Mesothelial cell of epicardium (in vitro differentiated cells): ENCODE measurements at places on chromosomes 12 and 14. TPM values are rescaled to one million over a fixed set of nuclear protein-coding genes. Genes with fewer than 3 reads are reported as not detected.

DNA sequence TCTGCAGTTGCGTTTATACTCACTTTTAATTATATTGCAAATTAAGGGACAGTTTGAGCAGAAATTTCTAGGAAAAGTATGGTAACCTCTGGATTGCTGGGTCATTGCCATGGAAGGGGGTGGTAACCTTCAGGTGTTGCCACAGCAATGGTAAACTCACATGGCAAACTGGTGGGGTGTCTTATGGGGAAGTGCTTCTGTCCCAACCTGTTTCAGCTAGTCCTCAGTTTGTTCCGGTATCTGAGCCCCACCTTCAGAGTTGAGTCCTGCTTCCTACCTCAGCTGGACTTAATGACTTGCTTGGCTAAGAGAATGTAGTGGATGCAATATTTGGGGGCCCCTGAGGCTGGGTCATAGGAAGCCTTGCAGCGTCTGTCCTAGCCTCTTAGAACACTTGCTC is 7.3 kb upstream of the CLMN start:
- DNase-seq = no peak

DNA sequence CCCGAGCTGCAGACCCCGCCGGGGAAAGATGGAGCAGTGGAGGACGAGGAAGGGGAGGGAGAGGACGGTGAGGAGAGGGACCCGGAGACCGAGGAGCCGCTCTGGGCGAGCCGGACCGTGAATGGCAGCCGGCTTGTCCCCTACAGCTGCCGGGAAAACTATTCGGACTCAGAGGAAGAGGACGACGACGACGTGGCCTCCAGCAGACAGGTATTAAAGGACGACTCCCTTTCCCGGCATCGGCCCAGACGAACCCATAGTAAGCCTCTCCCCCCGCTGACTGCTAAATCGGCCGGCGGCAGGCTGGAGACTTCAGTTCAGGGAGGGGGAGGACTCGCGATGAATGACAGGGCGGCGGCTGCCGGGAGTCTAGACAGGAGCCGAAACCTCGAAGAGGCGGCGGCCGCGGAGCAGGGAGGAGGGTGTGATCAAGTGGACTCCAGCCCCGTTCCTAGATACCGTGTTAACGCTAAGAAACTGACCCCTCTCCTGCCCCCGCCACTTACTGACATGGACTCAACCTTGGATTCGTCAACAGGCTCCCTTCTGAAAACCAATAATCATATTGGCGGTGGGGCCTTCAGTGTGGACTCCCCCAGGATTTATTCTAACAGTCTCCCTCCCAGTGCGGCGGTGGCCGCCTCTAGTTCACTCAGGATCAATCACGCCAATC is 962 bp downstream of the LEMD3 start:
- DNase-seq = peak; percentile 60

The OVCH1 gene
- total RNA-seq = not detected in 3 replicates

The TESPA1 gene
- total RNA-seq = 0.16 to 0.31 TPM (median 0.20 TPM) in 3 replicates

DNA sequence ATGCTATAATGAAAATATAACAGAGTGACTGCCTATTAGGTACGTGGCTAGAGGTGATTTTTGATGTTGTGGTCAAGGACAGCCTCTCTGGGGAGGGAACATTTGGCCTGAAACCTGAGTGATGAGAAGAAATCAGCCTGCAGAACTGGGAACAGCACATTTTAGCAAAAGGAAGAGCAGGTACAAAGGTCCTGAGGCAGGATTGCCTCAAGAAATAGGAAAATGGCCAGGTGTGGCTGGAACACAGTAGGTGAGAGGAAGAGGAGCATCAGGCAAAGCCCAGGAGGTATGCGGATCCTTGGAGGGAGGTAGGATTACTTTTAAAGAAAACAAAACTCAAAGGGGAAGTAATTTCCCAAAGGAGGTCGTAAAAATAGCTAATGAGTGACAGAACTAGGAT is 582.9 kb downstream of the MED13L start:
- DNase-seq = no peak
